ENCODE measurements at places on chromosomes 7 and 10. TPM values are rescaled to one million over a fixed set of nuclear protein-coding genes. Genes with fewer than 3 reads are reported as not detected.
A peak's percentile ranks its signal among the peaks of the same experiment; 100 is the strongest.

ANKRD30A gene
- total RNA-seq = not detected

GRCh38 chr10:651692-652091 lies 37.8 kb downstream of the DIP2C start:
- DNase-seq = no peak
- no peaks in the 10 kb centered on the region for H3K36me3 ChIP-seq
- H3K4me1 ChIP-seq = peaks cover 9% of the 10 kb centered on the region
- H3K27me3 ChIP-seq = no peaks in the 10 kb centered on the region

DNA sequence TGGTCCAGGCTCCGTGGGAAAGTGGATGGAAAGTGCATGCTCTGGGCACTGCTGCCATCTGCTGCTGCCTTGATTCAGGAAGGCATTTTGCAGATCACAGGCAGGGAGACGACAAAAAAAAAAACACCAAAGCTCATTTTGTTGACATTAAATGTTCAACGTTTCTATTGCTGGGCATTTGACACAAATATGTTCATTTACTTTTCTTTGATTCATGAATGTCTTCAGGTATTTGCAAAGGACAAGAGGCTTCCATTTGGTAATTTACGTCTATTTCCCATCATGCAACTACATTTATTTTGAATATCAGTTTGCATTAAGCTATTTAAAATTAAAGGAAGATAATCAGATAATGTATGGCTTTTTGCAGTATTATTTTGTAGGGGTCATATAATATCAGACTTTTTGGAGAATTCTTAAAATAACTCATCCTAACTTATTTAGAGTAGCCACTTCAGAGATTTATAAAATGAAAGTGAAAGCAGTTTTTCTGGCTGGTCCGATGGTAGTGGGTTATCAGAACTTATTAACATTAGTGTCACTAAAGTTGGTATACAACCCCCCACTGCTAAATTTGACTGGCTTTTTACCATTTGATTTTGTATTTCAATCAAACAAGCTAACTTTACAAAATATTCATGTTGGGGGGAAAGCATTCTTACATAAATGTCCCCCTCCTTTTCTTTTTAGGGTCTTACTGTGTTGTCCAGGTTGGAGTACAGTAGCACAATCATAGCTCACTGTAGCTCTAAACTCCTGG lies 65.3 kb downstream of the PDIA4 start:
- peak; percentile 66 for DNase-seq
- peak overlapping the region; percentile 61 for H3K4me3 ChIP-seq
- H3K27me3 ChIP-seq = no peaks in the 10 kb centered on the region
- no peaks in the 10 kb centered on the region for H3K36me3 ChIP-seq

TEX47 gene
- total RNA-seq = not detected

HKDC1 gene
- total RNA-seq = not detected

SFRP4 gene
- 13.0 TPM for total RNA-seq

DNA sequence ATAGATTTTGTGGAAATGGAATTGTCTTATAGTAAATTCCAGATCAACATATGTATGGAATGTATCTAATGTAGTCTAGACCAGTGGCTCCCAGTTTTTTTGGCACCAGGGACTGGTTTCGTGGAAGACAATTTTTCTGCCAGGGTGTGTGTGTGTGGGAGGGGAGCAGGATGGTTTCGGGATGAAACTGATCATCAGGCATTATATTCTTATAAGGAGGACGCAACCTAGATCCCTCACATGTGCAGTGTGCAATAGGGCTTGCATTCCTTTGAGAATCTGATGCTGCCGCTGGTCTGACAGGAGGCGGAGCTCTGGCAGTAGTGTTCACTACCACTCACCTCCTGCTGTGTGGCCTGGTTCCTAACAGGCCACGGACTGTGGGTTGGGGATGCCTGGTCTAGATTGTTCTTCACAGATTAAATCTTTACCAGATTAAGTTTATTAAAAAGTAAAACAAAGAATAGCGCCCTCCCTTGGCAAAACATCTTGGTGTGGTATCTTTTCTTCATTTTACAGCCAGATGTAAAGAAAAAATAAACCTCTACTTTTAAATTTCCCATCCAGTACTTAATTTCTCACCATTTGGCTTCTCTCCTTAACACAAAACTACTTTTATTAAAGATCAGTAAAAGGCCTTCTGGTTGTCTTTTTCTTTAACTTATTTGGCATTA lies 48.4 kb downstream of the SEPTIN7 start:
- H3K4me1 ChIP-seq = peaks cover 17% of the 10 kb centered on the region
- no peaks in the 10 kb centered on the region for H3K36me3 ChIP-seq
- no peaks in the 10 kb centered on the region for H3K27me3 ChIP-seq
- no peak overlapping the region for H3K27ac ChIP-seq
- no peak overlapping the region for H3K4me3 ChIP-seq
- DNase-seq = no peak

LOXL4 gene
- total RNA-seq = 2.3 TPM

C10orf53 gene
- not detected for total RNA-seq

CTTNBP2 gene
- total RNA-seq = 3.0 TPM

DNA sequence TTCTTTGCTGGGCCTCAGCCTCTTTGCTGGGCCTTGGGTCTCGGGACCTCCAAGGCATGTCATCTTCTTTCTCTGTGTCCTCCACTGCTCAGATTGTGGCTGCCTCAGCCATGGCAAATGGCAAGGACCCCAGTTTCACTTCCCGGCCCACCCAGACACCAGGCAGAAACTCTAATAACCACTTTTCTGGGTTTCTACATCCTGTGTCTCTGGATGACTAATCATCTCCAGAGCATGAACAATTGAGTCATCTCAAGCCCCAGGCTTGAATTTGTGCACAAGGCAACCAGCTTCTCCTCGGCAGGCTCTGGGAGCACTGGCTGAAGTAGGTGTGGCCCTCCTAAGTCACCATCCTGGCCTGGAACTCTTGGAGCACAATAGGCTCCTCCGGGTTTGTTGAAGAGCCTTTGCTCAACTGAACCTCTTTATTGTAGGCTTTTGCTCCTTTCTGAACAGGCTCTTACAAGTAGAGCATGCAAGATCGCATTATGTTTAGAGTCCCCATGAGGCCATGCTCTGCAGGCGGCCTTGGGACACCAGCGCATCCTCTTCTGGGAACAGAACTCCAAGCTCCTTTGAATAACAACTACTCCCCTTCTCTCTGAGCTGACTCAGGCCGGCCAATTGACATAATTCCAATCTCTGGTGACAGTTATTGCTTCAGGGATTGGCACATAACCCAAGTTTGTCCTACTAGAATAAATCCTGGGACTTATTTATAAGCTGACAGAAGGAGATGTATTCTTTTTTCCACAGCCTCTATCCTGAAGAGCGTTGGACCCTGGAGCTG lies 218.1 kb downstream of the WDR11 start:
- no peak overlapping the region for H3K4me3 ChIP-seq
- no peaks in the 10 kb centered on the region for H3K36me3 ChIP-seq
- H3K27me3 ChIP-seq = no peaks in the 10 kb centered on the region
- H3K27ac ChIP-seq = no peak overlapping the region
- peak; percentile 49 for DNase-seq
- no peaks in the 10 kb centered on the region for H3K4me1 ChIP-seq

DNA sequence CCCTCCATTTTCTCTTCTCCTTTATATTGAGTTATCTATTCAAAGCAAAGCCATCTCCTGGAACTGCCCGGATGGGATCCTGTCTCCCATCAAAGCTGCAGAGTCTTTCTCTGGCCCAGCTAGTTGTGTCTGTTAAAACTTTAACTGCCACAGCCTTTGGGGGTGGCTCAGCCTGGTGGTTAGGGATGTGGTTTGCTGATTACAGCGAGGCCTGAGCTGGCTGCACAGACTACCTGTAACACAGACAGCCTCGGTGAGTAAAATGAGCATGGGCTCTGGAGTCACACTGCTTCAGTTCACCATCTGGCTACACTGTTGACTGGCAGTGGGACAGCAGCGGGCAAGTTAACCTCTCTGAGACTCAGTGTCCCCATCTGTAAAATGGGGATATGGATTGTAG lies 18.4 kb upstream of the HABP2 start:
- no peaks in the 10 kb centered on the region for H3K36me3 ChIP-seq
- no peak overlapping the region for H3K4me3 ChIP-seq
- H3K27ac ChIP-seq = no peak overlapping the region
- no peaks in the 10 kb centered on the region for H3K4me1 ChIP-seq
- DNase-seq = no peak
- H3K27me3 ChIP-seq = peaks cover 6% of the 10 kb centered on the region

DNA sequence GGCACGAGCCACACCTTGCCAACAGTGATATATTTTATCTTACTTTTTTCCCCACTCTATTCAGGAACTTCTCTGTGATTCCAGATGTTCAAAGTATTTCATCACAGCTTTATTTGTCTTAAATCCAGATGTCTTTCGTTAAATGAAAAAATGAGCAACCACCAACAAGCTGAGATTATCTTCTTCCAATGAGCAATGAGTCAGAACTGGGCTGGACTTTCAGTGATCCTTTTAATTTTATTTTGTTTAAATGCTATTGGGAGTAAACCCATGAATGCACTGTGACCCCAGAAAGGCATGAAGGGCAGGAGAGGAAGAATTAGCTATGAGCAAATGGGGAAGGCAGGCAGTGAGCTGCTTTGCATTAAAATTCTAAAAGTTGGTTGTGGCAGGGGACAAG lies 77.6 kb upstream of the IMMP2L start:
- H3K4me1 ChIP-seq = no peaks in the 10 kb centered on the region
- H3K27ac ChIP-seq = no peak overlapping the region
- H3K27me3 ChIP-seq = no peaks in the 10 kb centered on the region
- no peaks in the 10 kb centered on the region for H3K36me3 ChIP-seq
- no peak for DNase-seq

- no peaks in the 10 kb centered on the region for H3K27me3 ChIP-seq
- peaks cover 21% of the 10 kb centered on the region for H3K36me3 ChIP-seq
- H3K27ac ChIP-seq = no peak overlapping the region
- no peaks in the 10 kb centered on the region for H3K4me1 ChIP-seq
- H3K4me3 ChIP-seq = no peak overlapping the region
Observed at GRCh38 chr10:128054163-128054970, 71.9 kb downstream of the MKI67 start.

DNA sequence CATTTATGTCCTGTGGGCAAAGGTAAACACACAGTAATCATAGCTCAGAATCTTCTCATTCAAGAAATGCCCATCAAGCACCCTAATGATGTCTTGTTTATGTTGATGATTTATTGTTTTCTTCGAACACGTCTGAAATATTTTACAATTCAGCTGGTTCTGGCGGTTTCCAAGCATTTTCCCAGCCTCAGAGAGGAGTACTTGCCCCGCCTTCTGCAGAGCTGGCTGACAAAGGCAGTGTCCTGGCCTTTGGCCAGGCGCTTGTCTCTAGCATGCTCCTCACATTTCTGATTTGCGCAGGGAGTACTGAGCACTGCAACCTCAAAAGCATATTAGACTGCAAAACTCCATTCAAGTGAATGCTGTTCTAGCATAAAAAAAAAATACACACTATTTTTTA lies 314.2 kb upstream of the GNAI1 start:
- H3K27ac ChIP-seq = no peak overlapping the region
- H3K4me3 ChIP-seq = no peak overlapping the region
- DNase-seq = peak; percentile 84
- peaks cover 10% of the 10 kb centered on the region for H3K27me3 ChIP-seq
- H3K36me3 ChIP-seq = no peaks in the 10 kb centered on the region
- H3K4me1 ChIP-seq = no peaks in the 10 kb centered on the region

GRCh38 chr7:8491106-8491505 lies 57.7 kb downstream of the NXPH1 start:
- H3K36me3 ChIP-seq = no peaks in the 10 kb centered on the region
- no peak overlapping the region for H3K4me3 ChIP-seq

CRTAC1 gene
- 0.11 TPM for total RNA-seq

DNA sequence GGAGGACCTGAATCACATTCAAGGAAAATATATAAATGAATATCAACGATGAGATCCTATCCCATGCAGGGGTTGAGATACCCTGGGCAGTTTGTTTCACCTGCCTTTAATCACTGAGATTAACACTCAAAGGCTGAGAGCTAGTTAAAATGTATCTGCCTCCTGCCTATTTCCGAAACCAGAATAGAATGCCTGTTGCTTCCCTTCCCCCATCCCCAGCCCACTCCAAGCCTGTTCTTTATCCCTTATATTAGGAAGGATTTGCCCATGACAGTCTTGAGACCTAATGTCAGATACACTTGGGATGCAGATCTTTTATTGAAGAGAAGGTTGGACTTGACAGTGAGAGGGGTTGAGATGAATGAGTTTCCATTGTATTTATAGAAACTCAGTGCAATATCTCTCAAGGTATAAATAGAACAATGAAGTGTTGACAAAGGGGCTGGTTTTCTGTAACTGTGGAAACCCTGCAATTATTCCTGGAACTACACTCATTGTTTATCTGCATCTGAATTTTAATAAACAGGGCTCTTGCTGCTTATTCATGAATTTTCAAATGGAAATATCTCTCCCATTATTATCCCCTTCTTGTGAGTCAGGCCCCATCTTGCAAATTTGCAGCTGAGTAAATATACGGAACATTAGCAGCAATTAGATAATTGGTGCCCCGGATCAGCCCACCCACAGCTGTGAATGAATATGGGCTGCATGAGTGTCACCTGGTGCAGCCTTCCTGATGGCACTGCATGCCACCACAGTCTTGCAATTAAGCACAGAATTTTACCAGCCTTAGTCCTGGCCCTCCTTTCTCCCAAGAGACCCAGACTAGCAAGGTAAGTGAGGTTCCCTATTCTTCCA lies 66.7 kb downstream of the SORCS3 start:
- H3K27ac ChIP-seq = no peak overlapping the region
- DNase-seq = no peak
- H3K4me1 ChIP-seq = no peaks in the 10 kb centered on the region
- H3K36me3 ChIP-seq = no peaks in the 10 kb centered on the region
- no peaks in the 10 kb centered on the region for H3K27me3 ChIP-seq

DNA sequence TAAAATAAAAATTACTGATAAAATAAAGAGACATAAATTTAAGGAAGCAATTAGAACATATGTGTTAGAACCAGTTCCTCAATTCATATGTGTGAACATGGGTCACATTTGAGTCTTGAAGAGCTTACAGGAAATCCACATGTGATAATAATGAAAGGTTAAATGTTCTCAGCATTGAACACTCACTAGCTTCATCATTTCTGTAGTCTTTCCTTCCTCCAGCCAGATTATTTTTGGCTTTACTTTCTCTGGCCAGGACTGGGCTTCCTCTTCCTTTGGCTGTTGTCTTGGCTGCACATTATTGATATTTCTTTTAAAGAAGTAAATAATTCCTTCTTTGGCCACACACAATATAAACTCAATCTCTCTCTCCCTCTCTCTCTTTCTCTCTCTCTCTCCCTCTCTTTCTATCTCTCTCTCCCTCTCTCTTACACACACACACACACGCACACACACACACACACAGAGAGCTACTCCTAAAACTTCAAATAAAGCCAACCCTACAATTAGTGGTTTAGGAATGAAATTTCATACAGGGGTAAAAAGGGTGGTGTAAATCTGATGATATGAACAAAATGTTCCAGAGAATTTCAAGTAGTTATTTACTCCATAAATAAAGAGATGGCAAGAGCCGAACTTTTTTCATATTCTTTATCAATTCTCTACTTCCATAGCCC lies 171.2 kb downstream of the REEP3 start:
- no peak for DNase-seq
- peak overlapping the region; percentile 50 for H3K27ac ChIP-seq
- H3K27me3 ChIP-seq = no peaks in the 10 kb centered on the region
- H3K36me3 ChIP-seq = no peaks in the 10 kb centered on the region
